ENCODE measurements at places on chromosomes 6 and 20. TPM values are rescaled to one million over a fixed set of nuclear protein-coding genes. Genes with fewer than 3 reads are reported as not detected.

Gene PPP1R14C
- 19.2 TPM for total RNA-seq

Gene MTCH1
- 184 TPM for total RNA-seq

Gene MCHR2
- total RNA-seq: not detected

Gene WFDC12
- total RNA-seq: not detected

Gene CHMP4B
- 170 TPM for total RNA-seq

Gene CDSN
- not detected for total RNA-seq

Gene PKIB
- total RNA-seq: 56.8 TPM

Gene SYNGAP1
- total RNA-seq: 74.1 TPM

Gene SLC4A11
- total RNA-seq: 5.8 TPM

Gene KHDRBS2
- total RNA-seq: 3.9 TPM

Gene HLA-DPA1
- 2.6 TPM for total RNA-seq

Gene SLC35D3
- total RNA-seq: 0.41 TPM

Gene RBL1
- 7.6 TPM for total RNA-seq

Gene FOXF2
- 8.1 TPM for total RNA-seq

Gene THEMIS
- not detected for total RNA-seq

Gene KHDC1
- total RNA-seq: 2.0 TPM

Gene TFAP2D
- not detected for total RNA-seq

Gene HIVEP1
- 37.4 TPM for total RNA-seq
